ENCODE measurements at places on chromosomes 13 and 19.

GRCh38 chr13:33642374-33643065 is 175.4 kb upstream of the RFC3 start:
- no peak for DNase-seq

DNA sequence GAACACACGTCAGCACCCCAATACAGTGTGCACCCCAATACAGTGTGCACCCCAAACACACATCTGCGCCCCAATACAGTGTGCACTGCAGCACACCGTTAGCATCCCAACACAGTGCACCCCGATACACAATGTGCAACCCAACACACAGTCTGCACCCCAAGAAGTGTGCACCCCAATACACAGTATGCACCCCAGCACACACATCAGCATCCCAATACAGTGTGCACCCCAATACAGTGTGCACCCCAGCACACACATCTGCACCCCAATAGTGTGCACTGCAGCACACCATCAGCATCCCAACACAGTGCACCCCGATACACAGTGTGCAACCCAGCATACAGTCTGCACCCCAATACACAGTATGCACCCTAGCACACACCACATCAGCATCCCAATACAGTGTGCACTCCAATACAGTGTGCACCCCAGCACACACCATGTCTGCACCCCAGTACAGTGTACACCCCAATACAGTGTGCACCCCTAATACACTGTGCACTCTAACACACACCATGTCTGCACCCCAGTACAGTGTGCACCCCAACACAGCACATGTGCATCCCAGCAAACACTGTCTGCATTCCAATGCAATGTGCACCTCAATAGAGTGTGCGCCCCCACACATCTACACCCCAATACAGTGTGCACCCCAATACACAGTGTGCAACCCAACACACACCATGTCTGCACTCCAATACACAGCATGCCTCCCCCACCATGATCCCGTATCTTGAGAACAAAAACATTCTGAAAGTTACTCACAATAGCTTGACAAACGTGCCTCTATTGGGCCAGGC is 855 bp upstream of the CARS2 start:
- no peak for DNase-seq

GRCh38 chr19:23971598-23971997 is 56.9 kb downstream of the ZNF726 start:
- DNase-seq, result no peak

DNA sequence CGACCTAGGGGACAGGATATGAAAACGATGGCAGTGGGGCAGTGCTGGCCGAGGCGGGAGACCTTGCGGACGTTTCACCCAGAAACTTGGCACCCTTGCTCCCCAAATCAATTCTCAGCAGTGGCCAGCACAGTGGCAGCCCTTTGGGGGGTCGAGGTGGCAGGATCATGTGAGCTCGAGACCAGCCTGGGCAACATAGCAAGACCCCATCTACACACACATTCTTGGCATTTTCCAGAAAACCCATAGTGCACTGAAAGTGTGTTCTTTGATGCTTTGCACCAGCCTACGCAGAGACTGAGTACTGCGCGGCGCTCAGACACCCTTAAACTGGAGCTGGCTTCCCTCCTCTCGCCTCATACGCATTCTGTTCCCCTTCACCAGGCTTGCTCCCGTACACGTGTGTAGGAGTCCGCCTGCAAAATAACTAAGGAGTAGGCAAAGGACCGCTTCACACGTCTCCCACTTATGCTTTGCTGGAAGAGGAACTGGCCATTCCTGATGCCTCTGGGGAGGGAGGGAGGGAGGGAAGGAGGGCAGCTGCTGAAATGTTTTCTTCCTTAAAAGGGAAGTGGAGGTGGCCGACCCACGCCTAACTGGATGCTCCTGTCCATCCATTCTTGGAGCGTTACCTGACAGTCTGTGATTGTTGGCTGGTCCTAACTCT is 23.5 kb upstream of the MIER2 start:
- DNase-seq, result no peak

DNA sequence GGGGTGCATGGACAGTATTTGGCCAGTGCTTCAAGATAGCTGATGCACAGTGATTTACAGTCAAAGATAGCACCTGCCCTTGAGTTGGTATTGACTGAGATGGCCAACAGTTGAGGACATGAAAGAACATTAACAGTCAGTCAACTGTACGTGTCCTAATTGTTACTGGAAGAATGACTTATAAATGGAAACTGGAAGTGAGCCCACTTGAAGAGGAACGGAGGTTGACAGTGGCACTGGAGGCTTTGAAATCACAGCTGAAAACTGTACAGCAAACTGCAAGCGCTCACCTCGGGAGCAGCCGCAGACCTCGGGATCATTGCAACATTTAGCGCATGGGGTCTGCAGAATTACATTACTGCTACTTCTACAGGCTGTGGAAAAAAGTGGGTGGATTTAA is 77.1 kb downstream of the GGACT start:
- no peak for DNase-seq

DNA sequence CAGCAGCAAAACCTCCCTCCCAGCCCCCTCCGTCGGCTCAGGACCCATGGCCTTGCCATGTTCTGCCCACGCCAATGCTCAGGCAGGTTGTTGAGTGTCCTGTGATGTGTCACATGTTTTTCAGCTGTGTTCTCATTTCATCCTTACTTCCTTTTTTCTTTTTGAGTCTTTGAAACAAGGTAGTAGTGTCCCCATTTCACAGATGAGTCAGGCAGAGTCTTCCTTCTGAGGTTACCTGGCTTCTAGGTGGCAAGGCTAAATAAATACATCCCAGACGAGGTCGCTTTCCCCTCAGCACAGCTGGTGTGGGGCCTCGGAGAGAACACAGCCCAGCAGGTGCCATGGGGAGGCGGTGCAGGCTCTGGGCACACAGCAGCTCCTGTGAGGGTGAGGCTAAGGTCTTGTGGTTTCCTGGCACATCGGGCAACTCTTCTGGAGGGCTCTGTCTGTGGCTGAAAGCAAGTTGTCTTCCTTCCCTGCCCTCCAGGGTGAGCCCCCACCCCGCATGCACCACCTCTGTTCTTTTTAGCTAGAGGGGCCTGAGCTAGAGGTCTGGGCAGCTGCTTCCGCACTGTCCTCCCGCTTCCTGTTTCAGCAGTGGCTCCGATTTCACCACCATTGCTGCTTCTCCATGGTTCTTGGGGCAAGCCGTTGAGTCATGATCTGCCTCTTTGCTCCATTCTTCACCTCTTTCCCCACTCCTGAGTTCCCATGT is 15.1 kb downstream of the PRAM1 start:
- DNase-seq, result no peak

DNA sequence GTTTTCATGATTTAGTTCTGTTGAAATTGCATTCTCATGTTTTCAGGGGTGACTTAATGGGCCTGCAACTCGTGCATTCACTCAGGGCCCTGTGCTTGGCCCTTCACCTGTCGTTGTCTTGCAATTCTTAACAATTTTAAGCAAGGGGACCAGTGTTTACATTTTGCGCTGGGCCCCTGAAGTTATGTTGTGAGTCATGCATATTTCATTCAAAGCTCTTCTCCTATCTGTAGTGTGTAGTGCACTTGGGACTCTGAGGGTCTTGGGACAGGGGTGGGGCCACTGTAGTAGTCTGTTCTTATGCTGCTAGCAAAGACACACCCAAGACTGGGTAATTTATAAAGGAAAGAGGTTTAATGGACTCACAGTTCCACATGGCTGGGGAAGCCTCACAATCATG is 211.2 kb upstream of the RXFP2 start:
- DNase-seq, result no peak

- DNase-seq, result no peak
Measured at GRCh38 chr19:35360880-35361420, 2.7 kb downstream of the FFAR3 start.

DNA sequence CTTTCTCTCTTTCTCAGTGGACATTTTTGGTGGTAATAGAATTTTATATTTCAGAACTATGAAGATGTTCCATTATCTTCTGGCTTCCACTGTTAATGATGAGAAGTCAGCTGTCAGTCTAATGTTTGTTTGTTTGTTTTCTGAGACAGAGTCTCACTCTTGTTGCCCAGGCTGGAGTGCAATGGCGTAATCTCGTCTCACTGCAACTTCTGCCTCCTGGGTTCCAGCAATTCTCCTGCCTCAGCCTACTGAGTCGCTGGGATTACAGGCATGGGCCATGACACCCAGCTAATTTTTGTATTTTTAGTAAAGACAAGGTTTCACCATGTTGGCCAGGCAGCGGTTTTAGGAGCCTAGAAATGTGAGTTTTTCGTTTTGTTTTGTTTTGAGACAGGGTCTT is 4.7 kb downstream of the ZNF317 start:
- no peak for DNase-seq

GRCh38 chr13:52455677-52456041 is 381 bp downstream of the CKAP2 start:
- DNase-seq, result no peak

DNA sequence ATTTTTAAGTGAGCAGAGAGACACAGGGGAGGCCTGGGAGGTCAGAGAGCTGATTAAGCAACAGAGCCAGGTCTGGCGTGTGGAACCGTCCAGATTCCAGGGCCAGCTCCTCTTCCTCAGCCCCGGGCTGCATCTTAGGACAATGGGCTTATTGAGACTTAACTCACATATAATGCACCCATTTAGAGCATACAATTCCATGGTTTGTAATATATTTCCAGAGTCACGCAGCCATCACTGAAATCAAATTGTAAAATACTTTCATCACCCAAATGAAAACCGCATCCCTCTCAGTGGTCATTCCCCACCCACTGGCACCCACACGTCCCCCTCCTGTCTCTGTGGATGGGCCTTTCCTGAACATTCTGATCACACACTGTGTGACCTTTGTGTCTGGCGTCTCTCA is 2.1 kb upstream of the HMG20B start:
- no peak for DNase-seq

GRCh38 chr19:10195199-10195519 is 406 bp upstream of the DNMT1 start:
- DNase-seq, result no peak

DNA sequence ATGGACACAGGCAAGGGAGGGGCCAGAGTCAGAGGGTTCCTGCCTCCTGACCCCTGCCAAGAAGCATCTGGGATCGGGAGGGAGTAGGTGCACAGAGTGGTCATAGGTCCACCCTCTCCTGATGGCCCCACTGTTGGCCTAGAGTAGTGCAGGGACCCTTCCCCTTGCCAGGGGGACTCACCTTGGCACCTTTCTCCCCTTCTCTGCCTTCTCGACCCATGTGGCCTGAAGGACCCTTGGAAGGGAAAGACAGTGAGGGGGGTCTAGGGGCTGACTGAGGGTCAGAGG is 33.3 kb upstream of the OLFM2 start:
- DNase-seq, result no peak

DNA sequence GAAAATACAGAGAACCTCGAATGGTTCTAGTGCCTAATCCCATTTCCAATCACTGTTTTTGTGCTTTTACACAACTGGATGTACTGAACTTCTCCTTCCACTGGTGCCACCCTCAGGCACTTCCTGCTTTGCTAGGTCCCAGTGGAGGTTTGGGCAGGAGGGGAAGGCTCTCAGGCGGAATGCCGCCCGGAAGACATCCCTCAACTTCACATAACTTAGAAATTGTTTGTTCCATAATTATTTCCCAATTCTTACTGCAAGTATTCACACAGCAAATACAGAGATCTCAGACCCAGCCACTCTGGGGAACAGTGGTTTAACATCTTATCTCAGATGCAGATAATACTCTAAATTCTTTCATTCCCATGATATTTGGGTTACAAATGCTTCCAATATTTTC is 195.7 kb upstream of the IPO5 start:
- DNase-seq, result no peak

All from T1000 (cell line).